ENCODE measurements at places on chromosomes 11 and 22.

GRCh38 chr11:35131886-35132285 is 7.1 kb upstream of the CD44 start:
- DNase-seq: no peak

DNA sequence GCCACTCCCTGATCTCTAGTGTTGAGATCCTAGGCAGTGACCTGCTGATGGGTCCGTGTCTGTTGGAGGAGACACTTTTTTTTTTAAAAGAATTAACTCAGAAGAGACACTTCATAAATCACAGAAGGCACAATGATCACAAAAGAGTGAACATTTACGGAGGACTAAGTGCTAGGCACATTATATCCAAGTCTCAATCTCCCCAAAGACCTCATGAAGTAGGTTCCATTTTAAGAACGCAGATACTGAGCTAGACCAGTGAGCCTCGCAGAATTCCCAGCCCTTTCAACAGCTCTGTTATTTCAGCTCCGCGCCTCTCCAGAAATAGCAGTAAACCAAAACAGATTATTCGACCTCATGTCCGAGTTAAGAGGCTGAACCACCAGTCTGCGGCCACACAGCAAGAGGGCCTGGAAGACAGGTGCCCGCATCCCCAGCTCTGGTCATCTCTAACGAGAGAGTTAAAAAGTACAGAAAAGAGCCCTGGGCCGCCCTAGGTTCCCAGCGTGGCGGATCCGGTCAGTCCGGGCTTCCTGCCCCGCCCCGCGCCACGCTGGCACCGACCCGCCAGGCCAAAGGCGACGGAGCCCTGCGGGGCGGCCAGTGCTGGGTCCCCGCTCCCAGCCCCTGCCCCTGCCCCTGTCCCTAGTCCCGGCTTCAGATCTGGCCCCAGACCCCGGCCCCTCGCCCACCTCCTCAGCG is 612 bp downstream of the XBP1 start:
- peak; percentile 76 for DNase-seq

DNA sequence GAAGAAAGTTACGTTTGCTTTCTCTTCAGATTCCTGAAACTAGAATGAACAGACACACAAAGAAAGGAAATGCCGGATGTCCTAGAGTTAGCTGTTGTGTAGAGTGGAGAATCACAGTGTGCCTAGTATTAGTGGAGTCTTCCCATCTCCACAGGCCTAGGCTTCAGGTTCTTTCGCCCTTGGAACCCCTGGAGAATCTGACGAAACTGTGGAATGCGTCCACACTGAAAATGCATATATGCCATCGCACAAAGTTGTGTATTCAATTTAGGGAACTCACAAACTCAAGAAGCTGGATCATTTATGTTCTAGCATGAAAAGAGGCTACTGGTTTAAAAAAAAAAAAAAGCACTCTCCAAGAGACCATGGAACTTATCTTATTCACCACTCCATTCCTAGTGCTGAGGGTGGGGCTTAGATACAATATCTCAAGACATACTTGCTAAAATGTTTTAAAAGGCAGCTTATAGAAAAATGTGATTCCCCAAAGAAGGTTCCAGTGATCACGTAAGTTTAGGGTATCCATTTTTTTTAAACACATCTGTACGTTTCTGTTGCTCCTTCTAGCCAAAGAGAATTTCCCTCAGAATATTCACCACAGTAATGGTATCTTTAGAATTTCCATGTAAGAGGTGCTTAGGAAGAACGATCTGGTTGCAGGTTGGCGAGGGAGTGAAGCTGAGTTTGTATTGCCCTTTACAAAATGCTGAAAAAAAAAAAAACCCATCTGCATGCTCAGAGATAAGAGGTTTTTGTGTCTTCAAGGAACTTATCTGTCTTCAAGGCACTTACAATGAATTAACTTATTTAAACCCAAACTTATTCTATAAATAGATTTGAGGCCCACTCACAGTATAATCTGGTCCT is 20.0 kb downstream of the MAML2 start:
- DNase-seq: no peak

- peak; percentile 49 for DNase-seq
These were observed 2.3 kb upstream of the OR51B4 start for GRCh38 chr11:5304046-5304445.

GRCh38 chr11:18229501-18229900 is 7.1 kb downstream of the SAA4 start:
- DNase-seq: no peak

DNA sequence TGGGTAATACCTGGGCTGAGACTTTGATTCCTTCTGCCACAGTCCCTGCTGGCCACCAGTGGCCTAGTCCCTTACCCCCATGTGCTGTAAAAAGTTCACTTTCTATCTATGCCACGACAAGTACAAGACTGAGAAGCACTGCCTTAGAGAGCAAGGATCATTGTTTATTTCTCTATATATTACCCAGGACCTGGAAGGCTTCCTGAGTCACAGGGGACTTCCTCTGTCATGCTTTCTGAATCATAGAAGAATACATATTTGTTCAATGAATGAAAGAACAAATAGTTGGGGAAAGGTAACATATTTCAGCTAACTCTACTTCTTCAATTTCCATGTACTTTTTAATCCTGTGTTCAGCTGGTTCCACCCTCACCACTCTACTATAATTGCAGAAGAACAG is 5.5 kb upstream of the SYT9 start:
- DNase-seq: no peak

DNA sequence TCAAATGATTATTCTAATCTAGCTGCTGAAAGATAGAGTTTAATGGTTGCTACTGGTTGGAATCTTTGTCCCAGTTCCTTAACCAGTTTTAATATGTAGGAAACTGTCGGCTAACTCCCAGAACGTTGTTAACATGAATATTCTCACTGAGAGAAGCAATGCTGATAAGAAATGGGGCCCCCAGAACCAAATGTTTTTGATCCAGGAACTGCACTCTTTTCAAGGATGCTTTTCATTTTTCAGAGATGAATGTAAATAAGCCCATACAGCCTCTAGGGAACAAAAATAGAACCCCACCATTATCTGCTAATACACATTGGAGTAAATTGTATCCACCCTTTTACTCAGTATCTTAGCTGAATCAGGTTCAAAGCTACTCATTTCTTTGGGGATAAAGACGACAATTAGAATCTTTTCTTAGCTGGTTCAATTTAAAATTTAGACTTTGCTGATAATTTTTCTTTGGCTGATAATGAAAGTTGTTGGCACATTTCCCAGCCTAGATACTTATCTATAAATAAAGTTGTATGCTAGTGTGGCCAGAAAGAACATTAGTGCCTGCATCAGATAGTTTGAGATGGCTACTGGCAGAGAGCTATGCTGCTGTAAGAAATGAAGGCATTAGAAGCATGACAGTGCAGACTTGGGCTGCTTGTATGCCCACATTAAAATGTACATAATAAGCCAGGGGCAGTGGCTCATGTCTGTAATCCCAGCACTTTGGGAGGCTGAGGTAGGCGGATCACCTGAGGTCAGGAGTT is 323.3 kb upstream of the PDGFD start:
- no peak for DNase-seq

DNA sequence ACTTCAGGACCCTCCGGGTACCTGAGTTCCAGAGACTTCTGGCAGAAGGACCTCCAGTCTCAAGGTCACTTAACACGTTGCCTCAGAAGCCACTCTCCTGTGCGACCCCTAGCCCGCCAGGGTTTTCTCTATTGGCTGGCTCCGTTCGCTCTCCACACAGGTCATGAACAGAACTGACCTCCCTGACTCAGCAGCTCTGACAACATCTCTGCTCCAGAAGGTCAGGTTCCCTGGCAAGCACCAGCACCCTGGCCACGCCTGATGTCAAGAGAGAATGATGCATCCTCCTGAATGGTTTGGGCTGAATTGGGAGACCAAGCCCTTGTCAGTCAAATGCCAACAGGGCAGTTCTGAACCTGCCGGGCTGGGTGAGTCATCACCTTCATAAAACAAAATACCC is 84.3 kb upstream of the TMEM45B start:
- DNase-seq: no peak

GRCh38 chr11:27211370-27212127 is 151.5 kb downstream of the CCDC34 start:
- DNase-seq: peak; percentile 29

- peak; percentile 47 for DNase-seq
These were observed 553 bp upstream of the USP47 start for GRCh38 chr11:11841116-11841722.

- no peak for DNase-seq
These were observed 1003.2 kb downstream of the NTM start for GRCh38 chr11:132373405-132374143.

DNA sequence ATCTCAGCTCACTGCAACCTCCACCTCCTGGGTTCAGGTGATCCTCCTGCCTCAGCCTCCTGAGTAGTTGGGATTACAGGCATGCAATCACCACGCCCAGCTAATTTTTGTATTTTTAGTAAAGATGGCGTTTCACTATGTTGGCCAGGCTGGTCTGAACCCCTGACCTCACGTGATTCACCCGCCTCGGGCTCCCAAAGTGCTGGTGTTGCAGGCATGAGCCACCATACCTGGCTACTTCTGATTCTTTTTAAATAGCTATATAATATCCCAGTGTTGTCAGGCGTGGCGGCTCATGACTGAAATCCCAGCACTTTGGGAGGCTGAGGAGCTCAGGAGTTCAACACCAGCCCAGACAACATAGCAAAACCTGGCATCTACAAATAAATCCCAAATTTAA is 20.7 kb downstream of the TMEM41B start:
- DNase-seq: no peak

GRCh38 chr11:104256525-104256924 is 92.6 kb upstream of the PDGFD start:
- DNase-seq: no peak

DNA sequence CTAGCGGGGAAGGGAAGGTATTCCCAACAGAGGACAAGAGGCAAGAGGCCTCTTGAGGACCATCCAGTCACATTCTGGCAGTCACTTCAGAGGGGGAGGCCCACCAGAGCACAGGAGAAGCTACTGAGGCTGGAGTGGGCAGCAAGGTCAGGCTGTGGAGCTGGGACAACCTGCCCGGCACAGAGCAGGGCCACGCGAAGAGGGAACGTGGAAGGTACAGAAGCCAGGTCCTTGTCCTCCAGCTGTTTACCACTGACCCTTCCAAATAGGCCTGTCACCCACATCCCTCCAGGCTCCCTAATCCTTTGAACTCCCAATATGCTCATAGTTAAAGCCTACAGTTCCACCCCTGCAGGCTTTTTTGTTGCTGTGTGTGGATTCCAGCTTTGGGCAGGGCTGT is 76.9 kb downstream of the IGLL1 start:
- no peak for DNase-seq

DNA sequence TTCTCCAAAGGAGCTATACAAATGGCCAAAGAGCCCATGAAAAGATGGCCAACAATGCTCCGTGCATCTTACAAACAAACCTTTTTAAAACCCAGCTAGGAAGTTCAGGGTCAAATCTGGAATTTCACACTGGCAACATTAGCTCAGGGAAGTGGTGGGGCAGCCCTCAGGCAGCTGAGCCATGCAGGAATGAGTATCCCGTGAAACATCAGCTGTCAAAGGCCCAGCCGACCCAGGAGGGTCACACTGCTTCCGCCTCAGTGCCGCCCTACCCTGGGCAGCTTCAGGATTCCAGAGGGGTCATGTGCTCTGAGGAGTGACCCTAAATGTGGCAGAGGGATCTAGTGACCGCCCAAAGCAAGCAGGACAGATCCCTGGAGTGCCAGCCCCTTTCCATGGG is 73.4 kb downstream of the LINC01488 start:
- DNase-seq: peak; percentile 46

DNA sequence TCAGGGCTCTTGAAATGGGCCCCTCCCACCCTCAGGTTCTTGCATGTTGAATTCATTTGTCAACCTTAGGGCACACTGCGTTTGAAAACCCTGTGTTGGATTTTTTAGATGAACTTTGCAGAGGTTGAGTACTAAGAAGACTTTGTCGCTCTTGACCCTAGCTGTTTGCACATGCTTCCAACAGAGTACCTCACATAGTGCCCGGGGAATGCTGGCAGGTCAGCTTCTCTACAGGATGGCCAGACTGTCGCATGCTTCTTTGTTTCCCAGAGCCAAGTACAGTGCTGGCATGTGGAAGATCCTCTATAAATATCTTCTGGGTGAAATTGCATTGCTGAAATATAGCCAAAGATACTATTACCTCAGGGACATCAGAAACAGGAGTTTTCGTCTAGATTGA is 59.9 kb downstream of the FAT3 start:
- DNase-seq: peak; percentile 31

- DNase-seq: no peak
These were observed 10.1 kb downstream of the OVOL1 start for GRCh38 chr11:65796726-65797601.

DNA sequence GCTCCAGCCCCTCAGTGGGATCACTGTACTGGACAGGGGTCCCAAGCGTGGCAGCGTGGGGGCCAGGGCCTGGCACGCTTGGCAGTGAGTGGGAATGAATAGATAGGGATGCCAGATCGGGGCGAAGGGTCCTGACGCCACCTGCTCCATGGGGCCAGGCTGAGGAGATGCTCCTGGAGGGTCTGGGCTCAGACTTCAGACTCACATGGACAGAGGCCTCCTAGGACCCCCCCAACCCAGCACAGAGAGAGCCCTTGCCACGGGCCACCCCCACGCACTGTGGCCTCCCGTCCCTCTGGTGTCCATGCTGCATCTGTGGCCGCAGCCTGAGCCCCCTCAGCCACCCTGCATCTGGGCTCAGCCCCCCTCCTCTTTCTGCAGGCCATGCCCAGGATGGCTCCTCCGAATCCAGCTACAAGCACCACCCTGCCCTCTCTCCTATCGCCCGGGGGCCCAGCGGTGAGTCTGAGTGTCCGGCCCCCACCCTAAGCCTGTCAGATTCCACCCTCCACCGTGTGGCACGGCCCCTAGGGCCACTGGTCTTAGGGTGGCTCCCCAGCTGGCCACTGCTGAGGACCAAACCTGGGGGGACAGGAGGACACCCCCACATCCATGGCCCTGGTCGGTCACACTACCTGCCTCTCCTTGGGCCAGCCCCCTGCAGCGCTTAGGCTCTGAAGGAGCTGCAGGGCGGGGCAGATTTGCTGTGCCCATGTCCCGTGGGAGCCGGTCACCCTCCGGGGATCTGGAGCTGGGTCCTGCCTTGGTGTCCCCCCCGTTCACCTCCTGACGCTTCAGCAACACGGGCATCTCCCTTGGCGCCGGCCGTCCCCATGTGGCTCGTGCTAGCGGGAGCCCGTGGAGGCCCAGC is 2.7 kb downstream of the MUC5AC start:
- no peak for DNase-seq

DNA sequence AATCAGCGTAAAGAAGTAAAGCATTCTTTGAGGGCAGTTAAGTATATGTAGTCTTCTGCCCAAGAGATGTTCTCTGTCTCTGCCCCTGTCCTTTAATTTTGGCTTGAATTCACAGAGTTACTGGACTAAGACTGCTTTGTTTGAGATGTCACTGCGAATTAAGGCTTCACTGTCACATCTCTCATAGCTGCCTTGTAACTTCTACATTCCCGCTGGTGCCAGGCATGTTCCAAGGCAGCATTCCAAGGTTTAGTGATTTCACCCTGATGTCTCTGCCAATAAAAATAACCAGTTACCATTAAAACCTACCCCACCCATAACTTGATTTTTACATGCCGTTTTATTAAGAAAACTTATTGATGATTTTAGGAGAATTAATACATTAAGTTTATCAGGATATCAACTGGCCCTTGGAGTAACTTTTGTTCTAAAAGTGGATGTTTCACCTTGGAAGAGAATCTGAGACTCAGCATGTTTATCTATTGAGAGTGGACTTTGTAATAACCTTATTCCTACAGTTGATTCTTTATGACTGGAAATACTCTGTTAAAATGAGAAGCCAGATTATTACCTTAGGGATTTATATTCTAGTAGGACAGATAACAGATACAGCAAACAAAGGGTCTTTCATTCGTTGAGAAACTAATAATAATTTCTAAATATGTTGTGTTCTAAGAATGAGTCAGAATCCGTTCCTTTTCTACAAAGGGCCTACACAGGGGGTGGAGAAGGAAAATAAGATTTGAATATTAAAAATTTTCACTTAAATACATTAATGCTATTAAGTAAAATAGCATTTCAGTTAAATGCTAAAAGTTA is 110.2 kb downstream of the UVRAG start:
- peak; percentile 67 for DNase-seq
